ENCODE measurements at places on chromosomes 11 and 22. TPM values are rescaled to one million over a fixed set of nuclear protein-coding genes. Genes with fewer than 3 reads are reported as not detected.

- DNase-seq, result no peak
- no peak overlapping the region for H3K27ac ChIP-seq
- H3K4me3 ChIP-seq, result no peak overlapping the region
- no peaks in the 10 kb centered on the region for H3K27me3 ChIP-seq
- no peaks in the 10 kb centered on the region for H3K36me3 ChIP-seq
These were observed 11.0 kb upstream of the PICK1 start for GRCh38 chr22:38046070-38046748.

- no peaks in the 10 kb centered on the region for H3K36me3 ChIP-seq
- no peaks in the 10 kb centered on the region for H3K27me3 ChIP-seq
- no peaks in the 10 kb centered on the region for H3K4me1 ChIP-seq
- H3K4me3 ChIP-seq, result no peak overlapping the region
- DNase-seq, result no peak
These were observed 295.2 kb downstream of the GRM5 start for GRCh38 chr11:88770475-88771079.

DNA sequence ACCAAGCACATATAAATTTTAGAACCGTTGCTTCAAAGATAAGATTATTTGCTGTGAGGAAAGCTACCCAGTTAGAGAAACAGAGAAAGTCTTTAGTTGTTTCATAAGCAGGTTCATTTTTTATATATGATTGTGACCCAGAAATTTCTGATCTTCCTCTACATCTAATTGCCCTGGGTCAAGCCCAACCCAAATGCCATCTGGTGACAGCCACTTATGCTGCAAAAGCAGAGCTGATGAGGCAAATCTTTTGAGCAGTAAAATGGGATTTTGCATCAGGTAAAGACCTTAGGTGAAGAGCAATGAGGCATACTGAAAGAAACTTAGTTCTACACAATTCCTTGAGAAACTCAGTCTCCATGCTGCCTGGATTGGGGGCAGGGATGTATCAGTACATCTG, 28.0 kb downstream of the SYT9 start:
- no peak overlapping the region for H3K27ac ChIP-seq
- H3K27me3 ChIP-seq, result no peaks in the 10 kb centered on the region
- no peaks in the 10 kb centered on the region for H3K4me1 ChIP-seq

- peak overlapping the region; percentile 82 for H3K4me3 ChIP-seq
- no peaks in the 10 kb centered on the region for H3K36me3 ChIP-seq
- DNase-seq, result peak; percentile 62
- 0 out of 2 replicates have a peak overlapping the region, but pooled peaks have one; percentile 78 for H3K27ac ChIP-seq
- H3K27me3 ChIP-seq, result peaks cover 43% of the 10 kb centered on the region
These were observed 19.3 kb upstream of the BDNF start for GRCh38 chr11:27719546-27719925.

The FIBIN gene
- 0.66 TPM for total RNA-seq

The YAP1 gene
- 155 TPM for total RNA-seq

The OR52A1 gene
- total RNA-seq, result 4.3 TPM

GRCh38 chr11:10666556-10667520, 26.7 kb downstream of the IRAG1 start:
- no peaks in the 10 kb centered on the region for H3K27me3 ChIP-seq
- H3K4me1 ChIP-seq, result no peaks in the 10 kb centered on the region
- no peak for DNase-seq
- H3K36me3 ChIP-seq, result no peaks in the 10 kb centered on the region
- no peak overlapping the region for H3K27ac ChIP-seq
- no peak overlapping the region for H3K4me3 ChIP-seq

The SLC22A6 gene
- not detected for total RNA-seq

The CARNS1 gene
- total RNA-seq, result 0.76 TPM

DNA sequence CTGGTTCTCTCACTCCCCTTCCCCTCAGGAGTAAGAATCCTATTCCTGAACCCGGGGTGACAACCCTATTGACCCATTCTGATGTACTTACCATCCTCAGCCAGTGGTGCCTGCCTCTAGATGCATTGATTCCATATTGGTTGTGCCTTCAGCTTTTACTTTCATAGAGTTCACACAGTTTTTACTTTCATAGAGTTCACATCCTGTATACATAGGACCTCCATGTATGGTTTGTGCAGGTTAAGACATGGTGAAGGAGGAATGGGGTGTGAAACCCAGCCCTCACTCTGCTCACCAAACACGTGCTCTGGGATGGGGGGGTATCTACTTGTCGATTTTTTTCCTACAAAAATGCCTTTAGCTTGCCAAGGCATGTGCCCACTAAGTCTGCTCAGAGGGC, 105.6 kb upstream of the TBCEL start:
- H3K27ac ChIP-seq, result no peak overlapping the region
- no peak for DNase-seq
- no peaks in the 10 kb centered on the region for H3K4me1 ChIP-seq
- no peaks in the 10 kb centered on the region for H3K36me3 ChIP-seq

DNA sequence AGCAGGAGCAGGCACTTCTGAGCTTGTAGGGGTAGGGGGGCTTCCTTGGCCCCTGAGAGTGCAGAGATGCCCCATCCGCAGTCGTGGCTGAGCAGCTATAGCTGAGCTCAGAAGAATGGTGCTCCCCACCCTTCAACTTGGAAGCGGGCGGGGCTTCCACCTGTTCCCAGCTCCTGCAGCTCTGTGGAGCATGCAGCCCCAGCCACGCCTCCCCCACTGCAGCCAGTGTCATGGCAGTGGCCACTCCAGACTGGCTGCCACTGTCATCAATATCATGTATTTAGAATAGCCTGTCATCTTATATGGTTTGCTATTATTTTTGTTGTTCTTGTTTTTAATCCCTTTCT, 213.1 kb downstream of the LRRC4C start:
- H3K27ac ChIP-seq, result no peak overlapping the region
- no peaks in the 10 kb centered on the region for H3K27me3 ChIP-seq
- H3K4me1 ChIP-seq, result no peaks in the 10 kb centered on the region
- no peaks in the 10 kb centered on the region for H3K36me3 ChIP-seq

DNA sequence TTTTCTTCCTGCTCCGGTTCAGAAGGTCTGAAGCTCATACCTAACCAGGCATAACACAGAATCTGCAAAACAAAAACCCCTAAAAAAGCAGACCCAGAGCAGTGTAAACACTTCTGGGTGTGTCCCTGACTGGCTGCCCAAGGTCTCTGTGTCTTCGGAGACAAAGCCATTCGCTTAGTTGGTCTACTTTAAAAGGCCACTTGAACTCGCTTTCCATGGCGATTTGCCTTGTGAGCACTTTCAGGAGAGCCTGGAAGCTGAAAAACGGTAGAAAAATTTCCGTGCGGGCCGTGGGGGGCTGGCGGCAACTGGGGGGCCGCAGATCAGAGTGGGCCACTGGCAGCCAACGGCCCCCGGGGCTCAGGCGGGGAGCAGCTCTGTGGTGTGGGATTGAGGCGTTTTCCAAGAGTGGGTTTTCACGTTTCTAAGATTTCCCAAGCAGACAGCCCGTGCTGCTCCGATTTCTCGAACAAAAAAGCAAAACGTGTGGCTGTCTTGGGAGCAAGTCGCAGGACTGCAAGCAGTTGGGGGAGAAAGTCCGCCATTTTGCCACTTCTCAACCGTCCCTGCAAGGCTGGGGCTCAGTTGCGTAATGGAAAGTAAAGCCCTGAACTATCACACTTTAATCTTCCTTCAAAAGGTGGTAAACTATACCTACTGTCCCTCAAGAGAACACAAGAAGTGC, 661 bp upstream of the MALAT1 start:
- DNase-seq, result peak; percentile 72
- H3K27ac ChIP-seq, result peak overlapping the region; percentile 100
- peak overlapping the region; percentile 65 for H3K4me3 ChIP-seq
- peaks cover 26% of the 10 kb centered on the region for H3K36me3 ChIP-seq

The GAL3ST1 gene
- total RNA-seq, result 13.3 TPM

The PTGDR2 gene
- total RNA-seq, result 0.24 TPM

DNA sequence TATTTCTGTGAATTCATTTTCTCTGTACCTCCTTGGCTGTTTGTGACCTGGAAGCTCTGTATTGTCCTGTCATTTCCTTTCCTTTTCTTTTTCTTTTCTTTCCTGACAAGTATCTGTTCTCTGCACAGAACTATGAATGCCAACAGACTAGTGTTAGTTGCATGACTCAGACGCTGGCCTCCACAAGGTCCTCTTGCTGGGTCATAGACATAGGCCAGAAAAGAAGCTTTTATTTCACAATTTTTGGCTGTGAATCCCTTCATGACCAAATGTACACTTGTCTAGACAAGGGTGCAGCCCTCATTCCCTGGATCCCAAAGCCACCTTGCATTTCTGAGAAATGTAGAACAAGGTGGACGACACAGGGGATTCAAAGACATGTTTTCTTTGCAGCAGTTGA, 104.1 kb upstream of the MTNR1B start:
- no peaks in the 10 kb centered on the region for H3K27me3 ChIP-seq
- no peak for DNase-seq
- no peaks in the 10 kb centered on the region for H3K4me1 ChIP-seq
- no peak overlapping the region for H3K4me3 ChIP-seq
- H3K36me3 ChIP-seq, result no peaks in the 10 kb centered on the region

The BAIAP2L2 gene
- total RNA-seq, result 5.6 TPM

GRCh38 chr11:4094348-4095291, at the start of gene RRM1:
Gene RRM1 (plus strand): TSS chr11:4094799. CDS start chr11:4095013, 214 bp downstream.
- peak within 1 kb of the TSS; percentile 98 for H3K4me3 ChIP-seq
- H3K27me3 ChIP-seq, result no peaks in the 10 kb centered on the region
- DNase-seq, result peak; percentile 98
- no peaks in the 10 kb centered on the region for H3K36me3 ChIP-seq

DNA sequence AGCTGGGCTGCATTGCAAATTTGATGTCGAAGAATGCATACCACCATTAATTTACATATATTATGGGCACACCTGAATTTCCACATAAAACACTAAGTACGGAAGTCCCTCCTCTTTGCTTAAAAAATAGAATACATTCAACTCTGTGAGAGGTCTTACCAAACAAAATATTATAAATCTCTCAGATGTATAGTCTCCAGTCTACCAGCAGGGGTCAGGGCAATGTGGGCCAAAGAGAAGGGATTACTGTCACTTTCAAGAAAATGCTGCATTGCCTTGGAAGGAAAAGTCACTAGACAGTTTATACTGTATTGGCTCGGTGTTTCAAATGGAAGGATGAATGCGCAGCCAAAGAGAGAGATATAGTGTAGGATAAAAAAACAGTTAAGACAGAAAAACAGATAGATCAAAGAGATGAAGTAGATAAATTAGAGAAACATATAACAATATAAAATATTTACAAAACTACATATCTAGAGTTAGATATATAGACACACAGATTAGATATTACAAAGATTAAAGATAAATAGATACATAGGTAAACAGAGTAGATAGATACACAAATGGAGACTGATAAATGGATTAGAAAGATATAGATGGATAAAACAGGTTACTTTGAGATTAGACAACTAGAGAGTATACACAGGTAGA, 20.9 kb downstream of the SERGEF start:
- H3K36me3 ChIP-seq, result 0 out of 2 replicates have a peak, but pooled peaks cover 2% of the 10 kb centered on the region
- no peaks in the 10 kb centered on the region for H3K27me3 ChIP-seq
- peak; percentile 74 for DNase-seq
- no peak overlapping the region for H3K4me3 ChIP-seq
- no peaks in the 10 kb centered on the region for H3K4me1 ChIP-seq

The DGCR6 gene
- 4.6 TPM for total RNA-seq

The PRAME gene
- not detected for total RNA-seq

DNA sequence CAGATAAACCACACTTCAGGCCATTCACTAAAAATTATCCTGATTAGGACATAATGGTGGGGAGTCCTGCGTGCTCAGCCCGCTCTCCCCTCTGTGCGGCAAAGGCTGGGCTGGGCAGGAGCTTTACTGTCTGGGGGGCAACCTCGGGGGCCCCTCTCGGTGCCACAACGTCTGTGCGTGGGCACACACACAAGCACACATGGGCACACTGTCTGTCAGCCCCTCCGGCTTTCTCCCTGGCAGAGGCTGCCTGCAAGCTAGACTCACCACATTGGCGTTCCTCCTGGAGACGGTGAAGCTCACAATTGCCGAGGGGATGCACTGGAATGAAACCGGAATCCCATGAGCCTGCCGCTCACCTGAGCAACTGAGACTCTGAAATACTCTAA, 5.2 kb downstream of the MLC1 start:
- no peak for DNase-seq
- H3K36me3 ChIP-seq, result no peaks in the 10 kb centered on the region
- H3K27me3 ChIP-seq, result no peaks in the 10 kb centered on the region

- no peak for DNase-seq
- no peak overlapping the region for H3K4me3 ChIP-seq
- H3K27ac ChIP-seq, result no peak overlapping the region
- H3K4me1 ChIP-seq, result no peaks in the 10 kb centered on the region
These were observed 24.8 kb upstream of the POU2AF2 start for GRCh38 chr11:111220721-111221120.

The CDC42EP1 gene
- total RNA-seq, result 8.5 TPM

GRCh38 chr11:72613977-72614376, 60.2 kb downstream of the PDE2A start:
- H3K36me3 ChIP-seq, result no peaks in the 10 kb centered on the region
- no peak overlapping the region for H3K4me3 ChIP-seq
- H3K4me1 ChIP-seq, result no peaks in the 10 kb centered on the region
- H3K27ac ChIP-seq, result no peak overlapping the region
- DNase-seq, result no peak

- H3K36me3 ChIP-seq, result no peaks in the 10 kb centered on the region
- H3K4me3 ChIP-seq, result no peak overlapping the region
- H3K27ac ChIP-seq, result no peak overlapping the region
- no peaks in the 10 kb centered on the region for H3K4me1 ChIP-seq
- H3K27me3 ChIP-seq, result no peaks in the 10 kb centered on the region
These were observed 84.4 kb downstream of the TRMU start for GRCh38 chr22:46419754-46420571.

GRCh38 chr11:120130176-120130980, 7.5 kb downstream of the TRIM29 start:
- no peak overlapping the region for H3K4me3 ChIP-seq
- no peaks in the 10 kb centered on the region for H3K36me3 ChIP-seq
- no peaks in the 10 kb centered on the region for H3K27me3 ChIP-seq
- no peaks in the 10 kb centered on the region for H3K4me1 ChIP-seq
- no peak for DNase-seq

The CRYBA4 gene
- not detected for total RNA-seq

GRCh38 chr11:18329196-18329870, 7.0 kb downstream of the GTF2H1 start:
- peaks cover 21% of the 10 kb centered on the region for H3K36me3 ChIP-seq
- peaks cover 12% of the 10 kb centered on the region for H3K4me1 ChIP-seq
- no peak overlapping the region for H3K4me3 ChIP-seq
- no peak overlapping the region for H3K27ac ChIP-seq
- no peak for DNase-seq
- no peaks in the 10 kb centered on the region for H3K27me3 ChIP-seq

The MPPED2 gene
- 15.8 TPM for total RNA-seq

The GGTLC3 gene
- total RNA-seq, result not detected

Measured in GM23338 (cell line).